Effector CD4-positive, alpha-beta T cell (primary cell): ENCODE measurements at places on chromosomes 5 and 9.
A peak's percentile ranks its signal among the peaks of the same experiment; 100 is the strongest.

DNA sequence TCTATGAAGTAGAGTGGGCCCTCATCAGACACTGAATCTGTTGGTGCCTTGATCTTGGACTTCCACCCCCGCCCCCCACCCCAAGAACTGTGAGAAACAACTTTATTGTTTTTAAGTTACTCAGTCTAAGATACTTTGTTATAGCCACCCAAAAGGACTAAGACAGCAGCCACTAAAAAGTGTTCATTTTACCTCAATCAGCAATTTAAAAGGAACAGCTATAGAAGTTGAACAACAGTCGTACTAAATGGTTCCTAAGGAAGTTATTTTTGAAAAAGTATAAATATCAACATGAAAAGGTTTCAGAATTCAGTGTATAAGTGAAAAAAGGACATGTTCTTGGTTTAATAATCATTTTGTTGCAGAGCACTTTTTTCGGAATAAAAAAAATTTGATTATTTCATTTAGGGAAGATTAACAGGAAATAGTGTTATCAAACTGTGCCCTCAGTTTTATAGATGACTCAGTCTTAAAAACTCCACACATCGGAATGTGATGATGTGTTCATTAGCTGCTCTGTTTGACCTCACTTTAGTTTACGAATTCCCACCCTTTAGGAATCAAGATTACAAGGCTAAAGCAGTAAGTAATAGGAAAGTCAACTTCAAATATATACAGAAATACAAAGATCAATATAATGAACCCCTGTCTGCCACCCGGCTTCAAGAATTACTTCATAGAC lies 71.2 kb downstream of the MTAP start:
- DNase-seq = no peak

GRCh38 chr5:158801893-158802292 lies 297.8 kb downstream of the EBF1 start:
- no peak for DNase-seq

DNA sequence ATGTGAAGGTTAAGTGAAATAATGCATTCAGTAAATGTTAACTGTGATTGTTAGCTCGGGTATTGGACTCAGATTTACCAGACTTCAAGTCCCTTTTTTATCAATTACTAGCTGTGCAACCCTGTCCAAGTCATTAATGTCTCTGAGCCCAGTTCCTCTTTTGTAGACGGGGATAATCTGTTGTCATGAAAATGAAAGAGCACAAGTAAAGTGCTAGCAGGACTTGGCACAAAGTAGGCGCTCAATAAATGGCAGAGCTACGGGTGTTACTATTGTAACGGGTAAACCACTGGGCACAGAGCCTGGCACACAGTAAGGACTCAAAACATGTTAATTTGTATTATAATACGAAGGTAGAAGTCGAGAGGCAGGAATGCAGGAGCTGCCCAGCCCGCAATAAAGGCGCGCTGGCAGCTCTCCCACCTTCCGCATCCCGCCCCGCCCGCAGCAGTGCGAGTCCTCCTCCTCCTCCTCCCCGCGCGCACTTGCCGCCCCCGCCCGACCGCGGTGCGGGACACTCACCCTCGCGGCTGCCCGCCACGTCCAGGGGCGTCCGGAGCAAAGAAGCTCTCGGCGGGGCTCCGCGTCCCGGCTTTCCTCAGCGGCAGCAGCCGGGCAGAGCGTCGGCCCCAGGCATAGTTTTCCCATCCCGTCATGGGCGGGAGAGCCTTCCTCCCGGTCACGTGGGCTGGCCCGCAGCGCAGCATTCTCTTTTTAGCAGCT lies at the start of gene C1QTNF2:
TSS of gene C1QTNF2 (minus strand) at position 637 of the 723 bp plus-strand sequence. CDS start 15,615 bp downstream, outside the sequence.
- DNase-seq = no peak

- no peak for DNase-seq
Measured at GRCh38 chr9:17433526-17433925, 145.3 kb upstream of the SH3GL2 start.

- DNase-seq = peak; percentile 58
Measured at GRCh38 chr9:137241490-137242268, 592 bp downstream of the TUBB4B start.

DNA sequence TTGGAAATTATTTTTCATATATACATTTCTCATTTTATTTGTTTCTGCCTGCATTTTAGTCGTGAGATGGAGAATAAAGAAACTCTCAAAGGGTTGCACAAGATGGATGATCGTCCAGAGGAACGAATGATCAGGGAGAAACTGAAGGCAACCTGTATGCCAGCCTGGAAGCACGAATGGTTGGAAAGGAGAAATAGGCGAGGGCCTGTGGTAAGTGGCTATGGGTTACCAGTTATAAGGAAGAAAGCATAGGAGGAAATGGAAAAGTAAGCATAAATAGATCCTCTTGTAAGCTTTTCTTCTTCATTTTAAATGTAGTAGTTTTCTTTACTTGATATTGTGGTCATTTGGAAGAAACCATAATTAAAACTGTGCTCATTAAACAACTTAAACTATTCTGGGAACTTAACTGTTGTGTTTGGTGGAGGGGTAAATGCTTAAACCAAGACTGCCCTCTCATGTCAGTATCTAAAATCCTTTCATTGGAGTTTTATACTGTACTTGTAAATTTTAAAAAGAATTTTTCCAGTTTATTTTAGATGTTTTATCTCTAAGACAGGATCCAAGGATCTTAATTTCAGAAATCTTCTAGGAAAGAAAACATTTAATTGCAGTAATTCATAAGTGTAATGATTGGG lies 41.3 kb downstream of the MAP3K1 start:
- no peak for DNase-seq

- DNase-seq = no peak
Measured at GRCh38 chr5:64526734-64527439, 21.1 kb downstream of the RGS7BP start.

DNA sequence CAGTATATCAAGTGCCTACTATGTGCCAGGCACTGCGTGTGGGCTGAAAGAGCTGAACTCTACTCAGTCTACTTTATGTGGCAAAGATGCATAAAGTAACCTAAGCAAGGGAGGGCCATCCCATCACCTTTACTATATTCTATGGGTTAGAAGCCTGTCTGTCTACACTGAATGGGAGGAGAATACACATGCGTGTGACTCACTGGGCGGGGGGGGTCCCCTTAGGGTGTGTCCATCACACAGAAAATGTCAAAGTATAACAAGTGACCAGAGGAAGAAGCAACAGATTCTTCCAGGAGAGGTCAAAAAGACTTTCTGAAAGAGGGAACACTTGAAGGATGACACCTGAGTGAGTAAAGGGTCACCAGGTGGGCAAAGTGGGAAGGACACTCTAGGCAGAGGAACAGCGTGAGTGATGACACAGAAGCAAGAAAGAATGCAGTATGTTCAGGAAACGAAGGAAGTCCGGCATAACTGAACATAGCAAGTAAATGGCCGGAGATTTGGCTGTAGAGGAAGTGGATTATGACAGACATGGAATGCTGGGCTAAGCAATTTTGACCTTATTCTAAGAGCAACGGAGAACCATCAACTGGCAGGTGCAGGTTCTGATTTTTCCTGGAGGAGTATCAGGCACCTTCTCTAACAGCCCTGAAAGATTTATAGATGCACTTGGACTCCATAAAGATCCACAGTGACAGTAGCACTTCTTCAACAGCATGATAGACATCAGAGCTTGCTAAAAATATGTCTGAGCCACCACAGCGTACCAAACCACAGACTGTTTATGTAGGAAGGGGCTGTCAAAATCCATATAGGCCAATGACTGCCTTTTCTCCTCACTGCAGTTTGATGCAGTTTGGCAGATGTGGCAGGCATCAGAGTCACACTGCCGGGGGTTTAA lies 8.0 kb upstream of the WHRN start:
- DNase-seq = no peak

DNA sequence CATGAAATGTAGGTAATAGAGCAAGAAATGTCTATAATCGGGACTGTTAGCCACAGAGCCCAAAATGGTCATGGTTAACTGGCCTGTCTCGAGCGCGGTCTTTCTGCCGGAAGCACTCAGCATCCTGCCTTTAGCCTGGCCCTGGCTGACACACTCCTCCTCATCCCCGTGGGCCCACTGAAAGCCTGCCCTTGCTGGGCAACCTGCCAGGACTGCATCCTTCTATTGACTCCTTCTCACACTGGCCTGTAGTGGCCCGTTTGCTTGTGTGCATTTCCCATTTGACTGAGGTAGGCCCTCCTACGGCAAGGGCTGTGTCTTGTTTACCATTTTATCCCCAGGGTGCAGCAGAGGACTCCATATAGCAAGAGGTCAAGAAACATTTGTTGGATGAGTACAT lies 215.7 kb downstream of the ATPSCKMT start:
- DNase-seq = no peak

- no peak for DNase-seq
Measured at GRCh38 chr5:33362915-33363314, 77.8 kb upstream of the TARS1 start.

GRCh38 chr5:140590861-140591260 lies 26.2 kb downstream of the SLC35A4 start:
- DNase-seq = no peak

- no peak for DNase-seq
Measured at GRCh38 chr5:18754201-18754600, 1119.9 kb downstream of the TAF11L14 start.

GRCh38 chr9:137534256-137535119 lies 15.7 kb downstream of the PNPLA7 start:
- no peak for DNase-seq

- no peak for DNase-seq
Measured at GRCh38 chr9:883011-883410, 41.5 kb downstream of the DMRT1 start.

DNA sequence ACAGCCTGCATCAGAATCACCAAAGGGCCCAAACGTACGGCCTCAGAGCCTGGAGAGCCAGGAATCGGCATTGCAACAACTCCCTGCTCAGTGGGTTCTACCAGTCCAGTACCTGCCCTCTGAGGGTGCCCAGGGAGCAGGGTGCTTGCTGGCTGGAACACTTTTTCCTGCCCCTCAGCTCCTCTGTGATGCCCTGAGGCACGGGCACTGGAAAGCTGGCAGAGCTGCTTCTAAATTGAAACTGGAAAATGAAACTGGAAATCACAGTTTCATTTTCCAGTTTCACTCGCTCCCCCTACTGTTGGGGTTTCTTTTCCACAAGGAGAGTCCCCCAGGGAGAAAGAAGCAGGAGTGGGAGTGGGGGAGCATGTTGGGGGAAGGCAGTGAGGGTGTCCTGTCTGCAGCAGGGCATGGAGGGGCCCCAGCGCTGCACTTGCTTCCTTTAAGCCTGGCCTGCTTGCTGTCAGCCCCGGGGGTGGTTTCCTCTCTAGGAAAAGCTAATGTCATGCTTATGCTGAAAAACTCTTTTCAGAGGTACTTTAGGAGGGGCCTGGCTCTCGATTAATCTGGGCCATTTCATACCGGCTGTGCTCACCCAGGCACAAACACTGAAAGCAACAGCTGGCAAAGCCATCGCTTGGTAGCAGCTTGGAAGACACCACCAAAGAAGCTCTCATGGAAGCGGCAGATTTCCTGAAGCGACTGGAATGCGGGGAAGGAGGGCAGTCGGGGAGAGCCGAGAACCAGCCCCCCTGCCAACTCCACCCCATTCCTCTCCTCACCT lies 26.2 kb downstream of the IRF1 start:
- DNase-seq = no peak

- no peak for DNase-seq
Measured at GRCh38 chr9:134571946-134572917, 69.4 kb upstream of the COL5A1 start.

DNA sequence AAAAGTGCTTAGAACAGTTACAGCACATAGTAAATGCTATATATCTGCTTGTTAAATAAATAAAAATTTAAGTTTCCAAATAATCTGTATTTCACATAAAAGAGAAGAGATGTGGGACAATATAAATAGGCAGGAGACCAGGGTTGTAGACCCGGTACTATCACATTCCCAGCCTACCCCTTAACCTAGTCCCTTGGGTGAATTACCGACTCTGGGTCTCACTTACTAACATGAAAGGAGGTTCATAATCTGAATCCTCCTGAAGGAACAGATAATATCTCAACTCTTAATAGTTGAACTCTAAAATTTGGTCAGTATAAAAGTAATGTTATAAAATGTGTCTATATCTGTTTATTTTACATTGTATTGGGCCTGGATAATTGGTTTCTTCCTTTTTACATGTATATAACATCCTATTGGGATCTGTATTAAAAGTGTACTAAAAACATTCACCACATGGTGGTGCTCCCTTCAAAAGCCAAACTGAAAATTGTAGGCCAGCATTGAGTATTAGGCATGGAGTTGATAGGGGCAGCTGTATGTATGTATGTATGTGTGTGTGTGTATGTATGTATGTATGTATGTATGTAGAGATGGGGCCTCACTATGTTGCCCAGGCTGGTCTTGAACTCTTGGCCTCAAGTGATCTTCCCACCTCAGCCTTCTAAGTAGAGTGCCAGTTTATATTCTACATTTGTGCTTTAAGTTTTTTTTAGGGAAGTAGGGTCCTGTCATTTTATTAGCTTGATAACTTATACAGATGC lies 64.2 kb upstream of the ABL1 start:
- DNase-seq = no peak

DNA sequence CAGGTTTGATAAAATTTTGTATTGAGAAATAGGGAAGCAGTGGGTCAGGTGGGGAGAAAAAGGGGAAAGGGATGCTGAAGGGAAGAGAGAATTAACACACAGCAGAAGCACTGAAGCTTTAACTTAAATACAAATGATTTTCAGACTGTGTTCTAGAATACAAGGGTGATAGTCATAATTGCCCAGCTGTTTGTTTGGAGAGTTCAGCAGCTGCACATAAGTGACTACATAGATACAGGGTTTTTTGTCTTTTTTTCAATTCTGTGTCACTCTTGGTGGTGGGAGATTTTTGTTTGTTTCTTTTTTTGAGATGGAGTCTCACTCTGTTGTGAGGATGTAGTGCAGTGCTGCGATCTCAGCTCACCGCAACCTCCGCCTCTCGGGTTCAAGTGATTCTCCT lies 590.4 kb upstream of the SEMA6A start:
- no peak for DNase-seq

DNA sequence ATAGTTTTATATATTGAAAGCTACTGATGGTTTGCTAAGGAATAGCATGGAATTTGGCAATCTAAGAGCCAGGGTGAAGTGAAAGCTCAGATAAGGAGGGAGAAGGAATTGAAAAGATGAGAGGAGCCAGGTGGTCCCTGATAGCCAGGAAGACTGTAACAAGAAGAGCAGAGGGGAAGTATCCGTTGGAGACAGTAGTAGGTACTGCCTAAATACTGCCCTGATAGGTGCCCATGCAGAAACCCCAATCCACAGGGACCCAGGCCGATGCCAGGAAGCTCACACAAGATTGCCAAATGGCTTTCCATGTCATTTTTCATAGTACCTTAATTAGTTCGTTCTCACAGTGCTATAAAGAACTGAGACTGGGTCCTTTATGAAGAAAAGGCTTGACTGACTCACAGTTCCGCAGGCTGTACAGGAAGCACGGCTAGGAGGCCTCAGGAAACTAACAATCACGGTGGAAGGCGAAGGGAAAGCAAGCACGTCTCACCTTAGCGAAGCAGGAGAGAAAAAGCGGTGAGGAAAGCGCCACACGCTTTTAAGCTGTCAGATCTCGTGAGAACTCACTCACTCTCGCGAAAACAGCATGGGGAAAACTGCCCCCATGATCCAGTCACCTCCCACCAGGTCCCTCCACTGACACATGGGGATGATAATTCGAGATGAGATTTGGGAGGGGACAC lies 13.0 kb downstream of the ACTL7B start:
- no peak for DNase-seq
